GF-D8 (cell line): ENCODE measurements at places on chromosomes 7 and 10.

GRCh38 chr10:5809527-5810154 is 3.6 kb downstream of the GDI2 start:
- DNase-seq: no peak

GRCh38 chr10:128125416-128125943 is 743 bp downstream of the MKI67 start:
- no peak for DNase-seq

- no peak for DNase-seq
These were observed 85.2 kb downstream of the ANKIB1 start for GRCh38 chr7:92330835-92331438.

GRCh38 chr7:124059375-124059774 is 26.5 kb upstream of the TMEM229A start:
- DNase-seq: no peak

DNA sequence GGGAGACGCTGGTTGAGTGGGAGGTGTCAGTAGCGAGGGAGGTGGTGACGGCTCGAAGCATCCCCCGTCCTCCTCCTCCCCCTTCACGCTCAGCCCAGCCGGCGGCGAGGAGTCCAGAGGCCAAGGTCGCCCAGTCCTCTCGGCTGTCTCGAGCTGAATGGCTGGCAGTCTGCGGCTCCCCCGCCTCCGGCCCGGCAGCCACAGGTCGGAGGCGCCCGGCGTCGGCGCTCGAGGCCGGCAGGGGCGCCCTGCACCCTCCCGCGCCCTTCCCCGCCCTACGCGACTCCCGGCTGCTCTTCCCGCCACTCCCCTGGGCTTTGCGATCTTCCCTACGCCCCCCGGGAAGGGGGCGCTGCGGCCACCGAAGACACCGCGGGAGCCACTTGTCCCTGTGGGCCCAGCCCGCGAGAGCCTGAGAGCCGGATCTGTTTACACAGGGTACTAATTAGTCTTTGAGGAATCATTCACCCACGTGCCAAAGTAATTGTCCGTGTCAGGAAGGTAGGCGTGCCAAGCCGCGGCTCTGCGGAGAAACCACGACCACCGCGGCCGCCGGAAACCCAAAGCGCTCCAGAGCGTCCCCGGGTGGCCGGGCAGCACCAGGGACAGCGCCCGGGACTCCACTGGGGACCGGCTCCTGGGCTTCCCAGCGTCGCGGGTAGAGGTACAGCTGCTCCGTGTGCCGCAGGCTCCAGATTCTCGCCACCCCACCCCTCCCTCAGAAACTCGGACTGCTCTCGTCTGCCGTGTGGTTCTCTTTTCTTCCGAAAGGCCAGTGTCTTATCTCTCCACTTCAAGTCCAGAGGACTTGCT is at the start of gene NXPH1:
NXPH1 (plus strand) TSS at position 133 of the 813 bp plus-strand sequence.
- no peak for DNase-seq

DNA sequence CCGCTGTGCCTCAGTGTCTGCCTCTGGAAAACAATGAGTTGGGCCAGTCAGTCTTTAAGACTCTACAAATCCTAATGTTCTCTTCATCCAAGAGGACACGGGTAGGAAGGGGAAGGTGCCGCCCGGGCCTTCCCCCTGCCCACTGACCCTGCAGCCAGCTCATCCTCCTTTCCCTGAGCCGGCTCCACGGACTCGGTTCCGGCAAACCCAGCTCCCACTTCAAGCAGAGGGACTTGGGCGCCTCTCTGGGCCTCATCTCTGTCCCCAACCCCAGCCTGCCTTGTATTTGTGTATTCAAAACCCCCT is 95.6 kb downstream of the C10orf105 start:
- DNase-seq: no peak

DNA sequence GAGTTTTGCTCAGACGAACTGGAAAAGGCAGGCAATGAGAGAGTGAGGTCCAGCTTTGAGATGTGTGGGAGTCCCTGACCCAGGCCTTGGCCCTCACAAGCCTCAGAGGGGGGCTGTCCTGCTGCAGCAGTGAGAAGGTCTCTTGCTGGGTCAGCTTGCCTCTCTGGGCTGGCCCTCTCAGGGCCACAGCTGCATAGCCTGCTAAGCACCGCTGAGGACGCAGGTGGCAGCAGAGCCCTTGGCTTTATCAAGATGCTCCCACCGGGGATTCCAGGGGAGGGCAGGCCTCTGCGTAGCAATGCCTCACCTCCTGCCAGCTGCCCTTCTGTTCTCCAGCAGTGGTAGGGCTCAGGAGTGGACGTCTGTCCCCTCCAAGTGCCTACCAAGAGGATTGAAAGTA is 128.7 kb downstream of the COBL start:
- no peak for DNase-seq

DNA sequence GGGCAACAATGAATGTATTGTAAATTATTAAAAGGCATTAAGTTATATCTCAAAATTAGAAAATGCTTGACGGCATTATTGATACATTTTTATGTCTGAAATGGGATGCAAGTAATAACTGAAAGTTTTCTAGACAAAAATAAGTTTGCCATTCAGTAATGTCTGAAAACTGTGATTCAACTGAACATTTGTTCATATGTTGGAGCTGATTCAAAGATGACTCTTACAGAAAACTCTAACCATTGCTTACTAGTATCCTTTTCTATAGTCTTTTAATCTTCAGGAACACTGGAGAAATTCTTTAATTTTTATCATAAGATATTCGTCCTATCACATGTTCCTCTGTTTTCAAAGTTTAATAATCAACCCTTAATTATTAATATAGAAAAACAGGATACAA is 71.1 kb upstream of the TFEC start:
- no peak for DNase-seq
